ENCODE measurements at places on chromosomes 5 and 9.

- DNase-seq = no peak
These were observed 124.3 kb downstream of the STK32A start for GRCh38 chr5:147359101-147359500.

DNA sequence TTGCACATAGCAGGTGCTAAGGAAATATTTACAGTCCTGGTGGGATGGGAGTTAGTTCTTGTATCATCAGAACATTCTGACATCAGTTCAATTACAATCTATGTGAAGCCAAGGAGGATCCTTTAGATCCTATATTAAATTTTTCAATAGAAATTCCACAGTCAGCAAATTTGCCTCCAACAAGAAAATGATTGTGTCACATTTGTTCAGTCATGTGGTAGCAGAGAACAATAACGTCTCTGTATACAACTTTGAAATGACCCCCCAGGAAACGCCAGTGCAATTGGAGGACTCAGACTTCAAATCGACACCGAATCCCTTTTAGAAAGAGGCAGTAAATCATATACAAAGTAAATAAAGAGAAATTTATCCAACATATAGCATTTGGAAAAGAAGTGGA is 392.1 kb downstream of the DTWD2 start:
- no peak for DNase-seq

DNA sequence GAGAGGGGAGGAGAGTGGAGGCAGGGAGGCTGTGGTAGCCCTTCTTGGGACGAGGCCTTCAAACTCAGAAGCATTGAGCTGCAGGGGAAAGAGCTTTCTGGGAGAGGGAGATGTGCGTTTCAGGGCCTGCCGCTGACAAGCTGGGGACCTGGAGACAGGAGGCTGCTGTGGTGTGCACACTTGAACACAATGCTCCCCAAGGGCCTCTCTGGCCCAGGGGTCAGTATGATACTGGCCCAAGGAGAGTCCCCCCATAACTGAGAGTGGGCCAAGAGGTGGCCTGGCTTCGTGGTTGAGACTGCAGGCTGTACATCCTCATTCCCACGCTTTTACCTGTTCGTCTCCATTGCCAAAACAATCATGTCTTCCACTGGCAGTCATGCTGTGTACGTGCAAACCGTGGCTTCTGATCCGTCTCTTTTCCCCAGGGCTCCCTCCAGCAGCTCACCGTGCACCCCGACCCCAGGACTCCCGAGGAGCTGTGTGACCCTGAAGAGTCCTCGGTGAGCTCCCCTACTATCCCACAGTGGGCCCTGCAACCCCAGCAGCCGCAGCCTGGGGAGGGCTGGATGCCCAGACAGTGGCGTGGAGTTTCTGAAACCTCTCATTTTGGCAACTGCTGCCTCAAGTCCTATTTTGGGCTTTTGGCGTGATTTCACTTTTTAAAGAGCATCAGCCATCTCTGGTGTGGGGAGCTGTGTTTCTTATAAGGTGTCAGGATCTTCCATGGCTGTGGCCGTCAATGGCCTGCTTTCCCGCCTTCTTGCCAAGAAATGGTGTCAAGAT is 43.4 kb downstream of the COL15A1 start:
- DNase-seq = no peak

DNA sequence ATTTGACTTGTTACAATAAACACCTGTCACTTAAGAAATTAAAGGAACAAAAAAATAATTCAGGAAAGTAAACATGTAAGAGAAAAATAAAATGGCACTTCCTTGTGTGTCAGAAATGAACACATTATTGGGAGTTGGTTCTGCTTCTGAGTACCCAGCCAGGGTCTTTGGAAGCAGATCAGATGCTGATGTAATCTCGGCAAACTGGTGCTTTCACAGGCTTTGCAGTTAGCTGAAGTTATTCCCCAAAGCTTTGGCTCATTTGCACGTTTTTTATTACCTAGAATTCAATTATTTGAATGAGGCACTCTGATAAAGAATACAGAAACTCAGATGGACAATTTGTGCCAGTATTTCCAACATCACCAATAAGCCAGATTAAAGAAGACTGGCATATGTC is 10.9 kb downstream of the CDH18 start:
- DNase-seq = no peak

- DNase-seq = no peak
These were observed 263.7 kb upstream of the DAPK1 start for GRCh38 chr9:87233899-87234455.

DNA sequence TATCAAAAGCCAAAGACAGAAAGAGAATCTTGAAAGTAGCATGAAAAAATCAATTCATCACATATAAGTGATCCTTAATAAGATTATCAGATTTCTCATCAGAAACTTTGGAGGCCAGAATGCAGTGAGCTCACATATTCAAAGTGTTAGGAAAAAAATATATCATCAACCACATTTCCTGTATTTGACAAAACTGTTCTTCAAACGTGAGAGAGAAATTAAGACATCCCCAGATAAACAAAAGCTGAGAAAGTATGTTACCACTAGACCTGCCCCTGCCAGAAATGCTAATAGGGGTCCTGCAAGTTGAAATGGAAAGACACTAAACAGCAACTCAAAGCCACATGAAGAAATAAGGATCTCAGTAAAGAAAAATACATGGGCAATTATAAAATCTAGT is 29.9 kb downstream of the HACD4 start:
- peak; percentile 7 for DNase-seq

GRCh38 chr5:74648835-74649293 is 8.3 kb upstream of the ENC1 start:
- peak; percentile 53 for DNase-seq

GRCh38 chr9:33320568-33321261 is 30.4 kb downstream of the NFX1 start:
- no peak for DNase-seq

DNA sequence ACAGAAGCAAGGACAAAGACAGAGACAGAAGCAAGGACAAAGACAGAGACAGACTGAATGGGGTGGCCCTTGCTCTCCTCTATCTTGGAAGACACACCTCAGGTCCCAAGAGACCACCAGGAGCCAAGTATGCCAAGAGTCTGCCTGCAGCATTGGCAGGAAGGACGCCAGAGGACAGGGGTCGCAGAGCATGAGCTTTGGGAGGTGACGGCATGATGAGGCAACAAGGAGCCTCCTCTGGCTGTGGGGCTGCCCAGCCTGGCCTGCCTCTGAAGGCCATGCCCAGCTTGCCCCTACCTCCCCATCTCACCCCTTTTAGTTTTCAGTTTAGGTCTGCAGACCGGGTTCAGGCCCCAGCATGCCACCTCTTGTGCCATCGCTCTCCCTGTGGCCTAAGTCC is 17.6 kb downstream of the PDGFRB start:
- no peak for DNase-seq

DNA sequence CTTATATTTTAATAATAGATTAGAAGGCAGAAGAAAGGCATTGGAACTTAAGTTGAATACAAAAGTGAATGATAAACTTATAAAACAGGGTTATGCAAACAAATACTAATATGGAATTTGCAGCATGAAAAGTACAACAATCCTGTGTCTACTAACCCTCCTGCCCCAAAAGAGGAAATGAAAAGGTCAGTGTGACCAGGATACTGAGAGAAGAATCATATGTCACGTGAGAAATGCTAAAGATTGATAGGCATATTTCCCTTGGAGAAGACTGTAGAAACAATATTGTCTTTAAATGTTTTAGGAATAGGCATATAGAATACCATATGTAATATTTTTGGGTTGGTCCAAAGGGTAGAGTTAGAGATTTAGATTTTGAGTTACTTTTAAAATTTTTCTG is 3.8 kb downstream of the WDR36 start:
- DNase-seq = no peak

GRCh38 chr5:43209060-43209459 is 17.0 kb downstream of the NIM1K start:
- DNase-seq = no peak

DNA sequence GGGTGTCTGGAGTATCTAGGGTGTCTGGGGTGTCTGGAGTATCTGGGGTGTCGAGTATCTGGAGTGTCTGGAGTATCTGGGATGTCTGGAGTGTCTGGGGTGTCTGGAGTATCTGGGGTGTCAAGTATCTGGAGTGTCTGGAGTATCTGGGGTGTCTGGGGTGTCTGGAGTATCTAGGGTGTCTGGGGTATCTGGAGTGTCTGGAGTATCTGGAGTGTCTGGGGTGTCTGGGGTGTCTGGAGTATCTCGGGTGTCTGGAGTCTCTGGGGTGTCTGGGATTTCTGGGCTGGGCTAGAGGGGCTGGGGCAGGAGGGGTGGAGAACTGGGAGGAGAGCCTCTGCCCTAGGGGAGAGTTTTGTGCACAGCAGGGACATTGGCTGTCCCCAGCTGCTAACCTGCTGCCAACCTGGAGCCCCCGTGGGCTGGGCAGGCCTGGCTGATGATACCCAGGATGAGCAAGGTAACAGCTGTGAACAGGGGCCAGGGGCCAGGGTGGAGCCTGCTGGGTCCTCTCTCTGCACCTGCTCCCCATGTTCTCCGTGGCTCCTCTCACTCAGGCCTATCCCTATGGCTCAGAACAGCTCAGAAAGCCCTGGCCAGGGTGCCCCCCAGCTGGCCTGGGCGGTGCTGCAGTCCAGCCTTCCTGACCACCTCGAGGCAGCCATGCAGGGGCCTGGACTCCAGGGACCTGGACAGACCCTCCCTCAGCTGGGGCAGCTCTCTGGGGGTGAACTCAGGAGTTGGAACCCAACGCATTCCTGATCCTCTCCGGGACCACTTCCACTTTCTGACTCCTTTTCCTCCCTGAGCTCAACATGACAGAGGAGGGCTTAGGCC is 29.9 kb downstream of the LHX3 start:
- DNase-seq = no peak

DNA sequence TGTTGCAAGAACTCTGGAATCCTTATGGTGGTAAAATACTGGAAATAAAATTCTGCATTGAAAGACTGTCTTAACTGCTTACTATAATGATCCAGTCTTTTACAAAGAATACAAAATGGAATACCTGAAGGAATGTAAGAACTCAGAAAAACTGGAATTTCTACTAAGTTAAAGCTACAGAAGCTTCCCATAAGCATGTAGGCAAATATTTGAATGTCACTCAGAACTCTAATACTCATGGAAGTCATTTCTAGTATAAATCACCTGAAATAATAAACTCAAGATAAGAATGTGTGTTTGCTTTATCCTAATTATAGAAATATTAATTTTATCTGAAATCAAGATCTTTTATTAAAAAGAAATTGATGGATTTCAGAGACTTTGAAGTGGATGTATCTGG is 54.8 kb downstream of the FEM1C start:
- no peak for DNase-seq

DNA sequence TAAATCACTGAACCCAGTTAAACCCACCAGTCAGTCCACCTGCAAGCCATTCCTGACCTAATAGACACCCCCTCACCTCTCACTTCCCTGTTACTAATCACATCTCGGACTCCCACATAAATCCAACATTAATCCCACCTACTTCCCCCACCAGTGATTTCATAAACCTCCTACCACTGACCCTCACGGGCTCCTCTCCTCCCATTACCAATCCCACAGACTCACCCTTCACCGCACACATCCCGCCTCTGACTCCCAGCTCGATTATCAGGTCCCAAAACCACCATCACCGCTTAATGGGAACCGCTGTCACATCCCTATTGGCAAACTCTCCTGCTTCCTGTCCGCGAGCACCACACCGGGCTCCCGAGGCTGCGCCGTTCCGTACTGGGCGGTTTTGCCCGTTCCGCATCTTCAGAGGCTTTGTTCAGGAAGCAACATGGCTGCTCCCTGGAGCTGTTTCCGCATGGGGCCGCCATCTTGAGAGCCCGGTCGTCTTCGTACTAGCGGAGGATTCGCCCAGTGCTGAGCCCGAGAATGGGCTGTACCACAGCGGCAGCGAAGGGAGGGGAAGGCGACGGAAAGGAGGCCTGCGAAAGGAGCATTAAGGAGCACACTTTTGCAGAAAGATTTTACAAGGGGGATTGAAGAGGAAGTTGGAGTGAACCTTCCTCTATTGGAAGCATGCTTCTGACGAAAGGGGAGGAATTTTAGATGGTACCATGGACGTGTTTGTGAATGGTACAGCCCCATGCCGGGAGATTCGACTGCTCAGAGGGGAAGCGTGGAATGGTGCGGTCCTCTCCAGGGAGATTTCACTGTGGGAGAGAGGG is at the start of gene ZNF300:
ZNF300 (minus strand) TSS at position 502 of the 833 bp plus-strand sequence. CDS start 1,825 bp downstream, outside the sequence.
- DNase-seq = peak; percentile 56

DNA sequence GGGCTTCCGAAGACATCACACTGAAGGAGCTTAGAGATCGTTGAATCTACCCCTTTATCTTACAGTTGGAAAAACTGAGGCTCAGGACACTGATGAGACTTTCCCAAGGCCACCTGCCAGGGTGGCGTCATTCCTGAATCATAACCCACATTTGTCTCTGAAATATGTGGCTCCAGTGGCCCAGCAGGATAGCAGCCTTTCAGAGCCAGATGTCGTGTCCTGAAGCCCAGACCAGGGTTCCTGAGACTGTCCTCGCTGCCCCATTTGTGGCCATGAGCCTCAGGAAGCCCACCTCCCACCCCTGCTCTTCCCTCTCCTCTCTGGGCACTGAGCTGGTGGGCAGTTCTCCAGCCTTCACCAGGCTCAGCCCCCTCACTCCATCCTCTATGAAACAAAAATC is 2.4 kb downstream of the HMCN2 start:
- no peak for DNase-seq

DNA sequence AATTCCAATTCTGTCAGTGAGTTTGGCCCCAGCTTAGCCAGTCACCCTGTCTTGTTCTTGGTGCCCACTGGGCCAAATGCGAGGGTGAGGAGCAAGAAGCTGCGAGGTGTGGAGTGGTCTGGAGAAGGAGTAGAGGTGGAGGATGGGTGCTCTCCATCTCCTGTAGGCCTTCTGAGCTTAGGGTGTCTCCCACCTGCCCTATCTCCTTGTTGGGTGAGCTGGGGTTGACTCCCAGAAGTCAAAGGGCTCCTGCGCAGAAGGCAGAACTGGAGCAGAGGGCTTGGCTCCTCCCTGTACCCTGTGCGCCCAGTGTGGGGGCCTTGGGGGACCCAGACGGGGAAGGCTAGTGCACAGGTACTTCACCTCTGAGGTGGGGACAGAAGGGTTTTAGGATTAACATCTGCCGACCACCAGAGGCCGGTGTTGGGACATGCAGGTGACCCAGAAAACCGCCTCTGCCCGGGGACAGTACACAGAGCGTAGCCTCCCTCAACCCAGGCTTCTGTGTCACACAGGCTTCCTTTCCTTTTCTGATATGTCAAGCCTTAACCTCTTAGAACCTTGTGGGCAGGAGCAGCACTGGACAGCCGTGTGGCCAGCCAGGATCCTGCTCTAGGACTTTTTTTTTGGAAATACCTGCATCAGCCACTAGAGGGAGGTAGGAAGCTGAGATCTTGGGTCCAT is 16.9 kb downstream of the IL5 start:
- DNase-seq = peak; percentile 42

GRCh38 chr5:429453-430188 is 13.4 kb upstream of the EXOC3 start:
- DNase-seq = no peak

GRCh38 chr9:81077572-81077971 is 611.8 kb downstream of the TLE1 start:
- no peak for DNase-seq

DNA sequence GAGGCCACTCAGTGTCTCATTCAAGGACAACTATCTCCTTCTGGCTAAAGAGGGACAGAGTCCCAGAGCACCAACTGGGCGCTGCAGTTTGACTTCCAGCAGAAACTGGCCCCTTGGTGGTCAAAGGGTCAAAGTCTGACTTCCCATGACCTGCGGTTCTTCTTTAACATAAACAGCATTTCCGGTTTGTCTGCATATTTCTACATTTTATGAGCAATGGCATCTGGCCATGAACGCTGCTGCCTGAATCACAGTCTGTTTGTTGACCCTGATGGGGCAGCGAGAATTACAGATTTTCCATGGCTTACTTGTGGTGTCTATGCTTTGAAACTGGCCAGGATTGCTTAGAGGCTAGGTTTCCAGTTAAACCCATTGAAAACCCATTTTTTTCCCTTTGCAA is 1.3 kb downstream of the TNFSF15 start:
- DNase-seq = no peak
